ENCODE measurements at places on chromosomes 5 and 9. TPM values are rescaled to one million over a fixed set of nuclear protein-coding genes. Genes with fewer than 3 reads are reported as not detected.

CCDC192 gene
- total RNA-seq, result not detected

NIPAL4 gene
- 10.1 TPM for total RNA-seq

C9orf153 gene
- 0.31 TPM for total RNA-seq

- H3K4me1 ChIP-seq, result peaks cover 39% of the 10 kb centered on the region
- H3K27me3 ChIP-seq, result no peaks in the 10 kb centered on the region
- peak; percentile 82 for DNase-seq
- no peak overlapping the region for H3K4me3 ChIP-seq
- H3K27ac ChIP-seq, result peak overlapping the region; percentile 80
- H3K36me3 ChIP-seq, result no peaks in the 10 kb centered on the region
Observed at GRCh38 chr5:151612689-151613427, 21.7 kb upstream of the FAT2 start.

SLCO6A1 gene
- total RNA-seq, result not detected

DMRT2 gene
- not detected for total RNA-seq

DTWD2 gene
- total RNA-seq, result 4.0 TPM

- H3K27ac ChIP-seq, result no peak overlapping the region
- H3K4me1 ChIP-seq, result no peaks in the 10 kb centered on the region
- no peaks in the 10 kb centered on the region for H3K36me3 ChIP-seq
Observed at GRCh38 chr9:101369286-101369685, 15.5 kb downstream of the BAAT start.

SH3GL2 gene
- not detected for total RNA-seq

- no peaks in the 10 kb centered on the region for H3K27me3 ChIP-seq
- H3K36me3 ChIP-seq, result peaks cover 13% of the 10 kb centered on the region
- peaks cover 74% of the 10 kb centered on the region for H3K4me1 ChIP-seq
- peak overlapping the region; percentile 38 for H3K4me3 ChIP-seq
- peak overlapping the region; percentile 46 for H3K27ac ChIP-seq
Observed at GRCh38 chr9:128097543-128098296, 29.7 kb downstream of the SLC25A25 start.

GRCh38 chr5:72509401-72509800 lies 2.2 kb upstream of the ZNF366 start:
- peaks cover 47% of the 10 kb centered on the region for H3K27me3 ChIP-seq
- H3K4me3 ChIP-seq, result no peak overlapping the region
- no peaks in the 10 kb centered on the region for H3K36me3 ChIP-seq
- peaks cover 2% of the 10 kb centered on the region for H3K4me1 ChIP-seq
- no peak for DNase-seq

DNA sequence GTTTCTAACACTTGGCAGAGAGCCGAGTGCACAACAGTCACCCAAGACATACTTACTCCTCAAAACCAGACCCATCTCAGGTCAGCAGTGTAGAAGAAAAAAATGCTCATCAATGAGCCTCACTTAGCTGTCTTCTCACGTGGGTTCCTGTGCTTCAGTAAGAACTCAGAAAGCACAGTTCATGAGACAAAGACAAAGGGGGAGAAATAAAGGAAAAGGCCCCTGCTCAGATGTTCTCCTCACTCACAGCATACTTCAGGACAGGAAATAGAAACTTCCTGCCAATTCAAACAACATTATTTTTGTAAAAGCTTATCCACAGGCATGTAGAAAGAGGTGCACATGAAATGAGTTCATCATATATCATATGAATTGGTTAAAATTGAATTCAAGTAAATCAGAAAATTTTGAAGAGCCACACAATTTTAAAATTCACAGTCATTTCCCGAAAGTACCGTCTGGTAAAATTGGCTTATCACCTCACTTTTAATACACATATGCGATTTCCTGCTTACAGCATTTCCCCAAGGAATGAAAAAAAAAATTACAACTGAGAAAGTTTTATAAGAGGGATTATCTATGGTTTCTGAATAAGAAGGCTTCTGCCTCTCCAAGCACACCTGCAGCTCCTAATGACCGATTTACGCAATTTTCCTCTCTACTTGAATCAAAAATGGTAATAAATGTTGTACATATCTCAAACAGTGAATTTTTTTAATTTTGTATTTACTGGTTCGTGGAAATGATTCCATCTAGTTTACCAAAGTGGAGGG lies 328.3 kb downstream of the TMEM167A start:
- peak; percentile 6 for DNase-seq
- peaks cover 3% of the 10 kb centered on the region for H3K27me3 ChIP-seq
- H3K27ac ChIP-seq, result no peak overlapping the region
- H3K36me3 ChIP-seq, result no peaks in the 10 kb centered on the region
- H3K4me1 ChIP-seq, result peaks cover 18% of the 10 kb centered on the region

- peaks cover 26% of the 10 kb centered on the region for H3K36me3 ChIP-seq
- no peaks in the 10 kb centered on the region for H3K27me3 ChIP-seq
- H3K4me3 ChIP-seq, result peak overlapping the region; percentile 94
- DNase-seq, result peak; percentile 82
- peak overlapping the region; percentile 95 for H3K27ac ChIP-seq
- H3K4me1 ChIP-seq, result peaks cover 46% of the 10 kb centered on the region
Observed at GRCh38 chr9:136544548-136544963, 1.3 kb downstream of the NOTCH1 start.

PTGER4 gene
- 83.8 TPM for total RNA-seq

COL15A1 gene
- total RNA-seq, result 0.05 TPM

- no peaks in the 10 kb centered on the region for H3K4me1 ChIP-seq
- no peak overlapping the region for H3K27ac ChIP-seq
- peaks cover 5% of the 10 kb centered on the region for H3K27me3 ChIP-seq
- no peaks in the 10 kb centered on the region for H3K36me3 ChIP-seq
- H3K4me3 ChIP-seq, result no peak overlapping the region
- no peak for DNase-seq
Observed at GRCh38 chr5:40984884-40985283, 75.6 kb downstream of the C7 start.

CCL21 gene
- total RNA-seq, result not detected

DNA sequence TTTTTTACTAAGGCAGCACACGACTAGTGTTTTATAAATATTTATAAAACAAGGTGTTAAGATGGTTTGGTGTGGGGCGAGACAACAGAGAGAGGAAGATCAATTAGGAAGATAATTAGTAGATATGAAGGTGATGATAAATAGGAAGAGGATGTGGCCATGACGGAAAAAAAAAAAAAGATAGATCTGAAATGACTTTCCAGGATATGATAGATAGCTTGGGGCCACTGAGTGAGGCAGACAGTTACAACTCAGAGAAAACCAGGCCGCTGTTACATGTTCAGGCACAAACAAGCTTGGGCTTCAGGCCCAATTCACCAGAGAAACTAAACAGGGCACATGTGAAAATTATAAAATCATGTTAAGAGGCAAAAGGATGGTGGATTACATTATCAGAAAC lies 43.2 kb downstream of the KIAA0825 start:
- H3K4me3 ChIP-seq, result no peak overlapping the region
- no peaks in the 10 kb centered on the region for H3K27me3 ChIP-seq
- no peak overlapping the region for H3K27ac ChIP-seq
- H3K4me1 ChIP-seq, result peaks cover 16% of the 10 kb centered on the region
- DNase-seq, result no peak
- H3K36me3 ChIP-seq, result no peaks in the 10 kb centered on the region

- no peak overlapping the region for H3K27ac ChIP-seq
- H3K27me3 ChIP-seq, result peaks cover 7% of the 10 kb centered on the region
- no peaks in the 10 kb centered on the region for H3K4me1 ChIP-seq
- H3K36me3 ChIP-seq, result no peaks in the 10 kb centered on the region
- DNase-seq, result no peak
- no peak overlapping the region for H3K4me3 ChIP-seq
Observed at GRCh38 chr9:18330401-18331309, 143.3 kb upstream of the ADAMTSL1 start.

- H3K36me3 ChIP-seq, result no peaks in the 10 kb centered on the region
- H3K4me3 ChIP-seq, result no peak overlapping the region
- no peaks in the 10 kb centered on the region for H3K4me1 ChIP-seq
- H3K27ac ChIP-seq, result no peak overlapping the region
- DNase-seq, result no peak
Observed at GRCh38 chr5:161138751-161139455, 286.9 kb upstream of the ATP10B start.

GRCh38 chr5:62731022-62731421 lies 152.4 kb downstream of the LRRC70 start:
- peaks cover 7% of the 10 kb centered on the region for H3K27me3 ChIP-seq
- peaks cover 2% of the 10 kb centered on the region for H3K4me1 ChIP-seq
- peak; percentile 8 for DNase-seq
- no peak overlapping the region for H3K27ac ChIP-seq

- H3K36me3 ChIP-seq, result peaks cover 21% of the 10 kb centered on the region
- H3K4me3 ChIP-seq, result no peak overlapping the region
- H3K27ac ChIP-seq, result no peak overlapping the region
Observed at GRCh38 chr9:74946686-74947085, 6.0 kb downstream of the C9orf40 start.

FOXD4L6 gene
- total RNA-seq, result not detected

SOX30 gene
- total RNA-seq, result 0.36 TPM

EPB41L4A gene
- not detected for total RNA-seq

- H3K4me3 ChIP-seq, result no peak overlapping the region
- DNase-seq, result no peak
- H3K27ac ChIP-seq, result no peak overlapping the region
- H3K36me3 ChIP-seq, result no peaks in the 10 kb centered on the region
Observed at GRCh38 chr5:33240558-33240957, 200.2 kb upstream of the TARS1 start.

DNA sequence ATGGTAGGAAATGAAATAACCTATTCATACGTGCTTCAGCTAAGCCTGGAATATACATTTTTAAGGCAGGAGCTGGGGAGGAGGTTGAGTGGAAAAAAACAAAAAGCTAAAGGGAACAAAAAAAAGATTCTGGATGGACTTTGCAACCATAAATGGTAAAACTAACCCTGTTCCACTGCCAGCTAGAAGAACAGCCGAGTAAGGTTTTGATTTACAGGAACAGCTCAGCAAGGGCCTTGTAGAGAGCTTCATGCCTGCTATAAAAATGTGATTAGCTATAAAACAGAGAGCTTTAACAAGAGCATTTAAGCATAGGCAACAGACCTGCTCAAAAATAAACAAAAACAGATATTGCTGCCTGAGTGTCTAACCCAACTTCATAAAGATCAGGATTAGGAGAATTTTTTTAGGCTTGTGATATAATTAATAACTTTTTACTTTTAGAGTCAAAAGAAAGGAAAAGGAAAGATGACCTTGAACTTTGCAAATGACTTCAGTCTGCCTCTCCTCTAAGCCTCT lies 194.8 kb downstream of the FBXL7 start:
- no peak overlapping the region for H3K4me3 ChIP-seq
- no peaks in the 10 kb centered on the region for H3K4me1 ChIP-seq
- DNase-seq, result no peak
- no peak overlapping the region for H3K27ac ChIP-seq
- no peaks in the 10 kb centered on the region for H3K36me3 ChIP-seq

TMEM252 gene
- not detected for total RNA-seq

- DNase-seq, result peak; percentile 82
- H3K4me1 ChIP-seq, result peaks cover 8% of the 10 kb centered on the region
- no peaks in the 10 kb centered on the region for H3K27me3 ChIP-seq
- peak overlapping the region; percentile 83 for H3K27ac ChIP-seq
- no peak overlapping the region for H3K4me3 ChIP-seq
Observed at GRCh38 chr5:172361566-172362238, 78.1 kb upstream of the UBTD2 start.

- H3K4me1 ChIP-seq, result no peaks in the 10 kb centered on the region
- H3K36me3 ChIP-seq, result no peaks in the 10 kb centered on the region
- no peak overlapping the region for H3K27ac ChIP-seq
- peak; percentile 67 for DNase-seq
- H3K4me3 ChIP-seq, result no peak overlapping the region
- peaks cover 28% of the 10 kb centered on the region for H3K27me3 ChIP-seq
Observed at GRCh38 chr5:141814064-141814964, 63.9 kb downstream of the PCDH1 start.

GFI1B gene
- not detected for total RNA-seq

IL5 gene
- total RNA-seq, result not detected

DNA sequence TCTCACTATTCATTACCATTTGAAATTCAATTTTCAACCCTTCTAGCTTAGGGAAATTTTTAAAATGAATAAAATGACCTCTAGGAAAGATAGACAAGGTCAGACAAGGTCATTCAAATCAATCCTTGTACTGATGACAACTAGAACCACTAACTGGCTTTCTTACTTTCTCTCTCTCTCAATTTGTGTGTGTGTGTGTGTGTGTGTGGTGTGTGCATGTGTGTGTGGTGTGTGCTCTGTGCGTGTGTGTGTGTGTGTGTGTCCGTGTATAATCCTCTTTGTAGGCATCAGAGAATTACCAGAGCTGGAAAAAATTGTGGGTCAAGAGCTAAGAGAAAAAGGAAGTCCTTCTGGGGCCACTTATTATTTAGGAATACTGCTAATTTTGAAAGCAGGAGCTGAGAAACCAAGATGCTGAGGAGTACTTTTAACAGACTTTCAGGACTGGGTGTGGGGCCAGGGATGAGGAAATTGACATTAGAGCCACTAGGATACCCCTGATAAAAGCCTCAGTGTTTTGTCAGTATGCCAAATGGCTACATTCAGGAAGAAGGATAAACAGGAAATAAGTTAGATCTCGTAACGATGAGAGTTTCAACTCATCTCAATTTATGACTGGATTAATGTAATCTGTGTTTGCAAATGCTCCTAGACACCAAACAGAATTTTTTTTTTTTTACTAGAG lies 723.3 kb downstream of the CETN3 start:
- H3K4me1 ChIP-seq, result no peaks in the 10 kb centered on the region
- H3K4me3 ChIP-seq, result no peak overlapping the region
- H3K27ac ChIP-seq, result no peak overlapping the region
- DNase-seq, result no peak

DNA sequence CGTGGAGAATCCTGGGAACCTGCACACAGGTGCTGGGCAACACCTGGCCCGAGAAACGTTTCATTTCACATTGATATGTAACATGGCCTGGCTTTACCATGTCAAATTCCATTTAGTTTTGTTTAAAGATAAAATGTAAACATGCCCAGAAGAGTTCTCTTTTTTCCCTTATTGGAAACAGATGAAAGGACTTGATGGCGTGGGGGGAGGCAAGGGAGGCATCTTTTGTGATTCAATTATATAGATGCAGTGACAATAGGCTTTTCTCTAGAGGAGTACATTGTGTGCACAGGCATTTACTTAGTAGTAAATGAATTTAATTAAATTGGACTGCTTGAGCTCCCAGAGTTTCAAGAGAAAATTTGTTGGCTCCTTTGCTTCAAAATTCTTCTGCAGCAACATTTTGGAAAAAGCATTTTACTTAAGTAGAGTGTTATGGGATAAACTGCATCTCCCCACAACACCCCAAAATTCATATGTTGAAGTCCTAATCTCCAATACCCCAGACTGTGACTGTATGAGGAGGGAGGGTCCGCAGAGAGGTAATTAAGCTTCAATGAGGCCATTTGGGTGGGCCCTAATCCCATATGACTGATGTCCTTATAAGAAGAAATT lies 254.3 kb upstream of the NFIL3 start:
- H3K4me3 ChIP-seq, result no peak overlapping the region
- no peak overlapping the region for H3K27ac ChIP-seq
- no peaks in the 10 kb centered on the region for H3K36me3 ChIP-seq
- no peak for DNase-seq
- peaks cover 36% of the 10 kb centered on the region for H3K27me3 ChIP-seq

GRCh38 chr5:10690460-10691440 lies 70.3 kb downstream of the DAP start:
- no peak overlapping the region for H3K27ac ChIP-seq
- DNase-seq, result no peak
- peaks cover 6% of the 10 kb centered on the region for H3K4me1 ChIP-seq
- peaks cover 8% of the 10 kb centered on the region for H3K36me3 ChIP-seq

- H3K27ac ChIP-seq, result no peak overlapping the region
- no peak overlapping the region for H3K4me3 ChIP-seq
- peaks cover 10% of the 10 kb centered on the region for H3K27me3 ChIP-seq
- no peak for DNase-seq
- H3K4me1 ChIP-seq, result no peaks in the 10 kb centered on the region
Observed at GRCh38 chr5:170481849-170482248, 22.0 kb upstream of the KCNIP1 start.
